ENCODE measurements at places on chromosomes 1 and 21.
A peak's percentile ranks its signal among the peaks of the same experiment; 100 is the strongest.

DNA sequence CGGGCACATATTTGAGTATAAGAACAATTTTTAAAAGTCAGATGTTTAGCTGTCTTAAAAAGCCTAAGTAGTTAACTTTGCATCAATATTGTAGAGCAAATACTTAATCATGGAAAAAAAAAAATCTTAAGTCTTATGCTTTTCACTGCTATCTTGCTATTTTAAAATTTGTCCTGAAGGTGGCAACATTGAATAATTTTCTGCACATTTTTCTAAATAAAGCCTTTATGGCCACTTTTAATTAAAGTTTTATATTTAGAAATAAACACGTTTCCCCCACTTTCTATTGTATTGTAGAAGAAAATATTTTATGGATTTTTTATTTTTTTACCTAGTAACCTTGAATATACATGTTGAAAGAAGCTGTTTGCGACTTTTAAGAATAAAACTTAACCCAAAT, 198.8 kb downstream of the AMY1C start:
- no peak for DNase-seq

- no peak for DNase-seq
Observed at GRCh38 chr1:914891-915280, 8.8 kb upstream of the SAMD11 start.

DNA sequence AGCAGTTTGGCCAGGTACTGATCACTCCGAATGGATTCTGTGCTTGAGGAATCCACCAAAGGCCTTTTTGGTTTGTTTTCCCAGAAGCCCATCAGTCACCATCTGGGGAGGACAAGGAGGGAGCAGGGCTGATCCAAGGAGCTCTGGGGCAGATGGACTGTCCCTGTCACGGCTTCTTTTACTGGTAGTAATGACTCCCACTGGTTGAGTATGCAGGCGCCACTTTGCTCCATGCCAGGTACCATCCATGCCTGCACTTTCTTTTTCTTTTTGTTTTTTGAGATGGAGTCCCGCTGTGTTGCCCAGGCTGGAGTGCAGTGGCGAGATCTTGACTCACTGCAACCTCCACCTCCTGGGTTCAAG, 101.7 kb downstream of the UBIAD1 start:
- DNase-seq, result no peak

- no peak for DNase-seq
Observed at GRCh38 chr1:228305721-228306152, 97.9 kb downstream of the OBSCN start.

DNA sequence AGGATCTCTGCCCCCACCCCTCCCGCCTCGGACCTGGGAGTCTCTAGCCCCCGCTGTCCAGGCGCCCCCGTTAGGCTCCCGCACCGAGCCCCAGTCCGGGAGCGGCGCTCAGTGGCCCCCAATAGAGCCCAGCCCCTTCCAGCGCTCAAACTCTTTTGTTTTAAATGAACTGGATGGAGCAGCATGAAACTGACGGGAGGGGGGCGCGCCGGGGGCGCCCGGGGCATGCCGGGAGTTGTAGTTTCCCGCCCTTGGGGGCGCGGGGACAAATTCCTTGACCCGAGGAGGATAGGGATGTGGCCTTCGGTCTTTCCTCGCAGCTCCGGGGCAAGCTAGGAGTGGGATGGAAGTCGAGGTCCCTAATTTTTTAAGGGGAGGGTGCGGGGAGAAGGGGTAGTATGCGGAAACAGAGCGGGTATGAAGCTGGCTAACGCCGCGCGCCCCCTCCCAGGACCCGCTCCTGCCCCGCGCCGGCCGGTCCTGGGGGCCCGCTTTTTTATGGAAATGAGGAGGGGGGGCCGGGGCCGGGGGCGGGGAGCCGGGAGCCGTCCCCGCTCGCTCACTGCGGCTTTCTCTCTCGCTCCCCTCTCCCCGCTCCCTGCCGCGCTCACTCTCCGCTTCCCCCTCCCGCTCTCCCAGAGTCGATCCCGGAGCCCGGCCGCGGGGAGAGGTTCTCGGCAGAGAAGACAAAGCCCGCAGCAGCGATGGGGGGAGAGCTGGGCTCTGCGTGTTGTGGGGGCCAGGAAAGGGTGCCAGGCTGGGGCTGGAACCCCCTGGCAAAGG, at the start of gene MEX3A:
TSS of gene MEX3A (minus strand) at position 157 of the 783 bp plus-strand sequence. CDS start 467 bp downstream, outside the sequence.
- no peak for DNase-seq

DNA sequence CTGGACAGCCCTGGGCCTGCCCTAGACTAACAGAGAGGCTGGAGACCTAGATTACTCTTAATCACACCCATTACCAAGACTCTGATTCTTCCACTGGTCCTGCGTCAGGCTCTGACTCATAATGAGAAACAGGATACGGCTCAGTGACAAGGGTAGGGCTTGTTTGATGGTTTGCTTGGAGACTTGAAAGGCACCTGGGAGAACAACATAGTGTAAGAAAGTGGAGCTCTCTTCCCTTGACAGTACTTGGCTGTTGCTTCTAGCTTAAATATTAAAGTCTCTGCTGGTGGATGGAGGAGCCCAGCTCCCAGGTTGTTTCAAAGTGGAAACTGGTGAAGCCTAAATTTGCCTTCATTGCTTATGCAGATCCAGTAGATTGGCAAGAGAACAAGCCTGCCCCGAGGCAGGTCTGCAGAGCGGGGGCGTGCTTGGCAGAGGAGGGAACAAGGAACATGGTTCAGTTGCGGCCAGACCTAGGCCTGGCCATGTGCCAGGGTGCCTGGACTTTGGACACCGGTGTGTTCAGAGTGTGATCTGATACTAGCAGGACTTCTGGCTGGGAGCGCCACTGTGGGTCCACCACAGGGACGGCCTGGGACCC, 480.6 kb downstream of the CAMTA1 start:
- DNase-seq, result peak; percentile 89

DNA sequence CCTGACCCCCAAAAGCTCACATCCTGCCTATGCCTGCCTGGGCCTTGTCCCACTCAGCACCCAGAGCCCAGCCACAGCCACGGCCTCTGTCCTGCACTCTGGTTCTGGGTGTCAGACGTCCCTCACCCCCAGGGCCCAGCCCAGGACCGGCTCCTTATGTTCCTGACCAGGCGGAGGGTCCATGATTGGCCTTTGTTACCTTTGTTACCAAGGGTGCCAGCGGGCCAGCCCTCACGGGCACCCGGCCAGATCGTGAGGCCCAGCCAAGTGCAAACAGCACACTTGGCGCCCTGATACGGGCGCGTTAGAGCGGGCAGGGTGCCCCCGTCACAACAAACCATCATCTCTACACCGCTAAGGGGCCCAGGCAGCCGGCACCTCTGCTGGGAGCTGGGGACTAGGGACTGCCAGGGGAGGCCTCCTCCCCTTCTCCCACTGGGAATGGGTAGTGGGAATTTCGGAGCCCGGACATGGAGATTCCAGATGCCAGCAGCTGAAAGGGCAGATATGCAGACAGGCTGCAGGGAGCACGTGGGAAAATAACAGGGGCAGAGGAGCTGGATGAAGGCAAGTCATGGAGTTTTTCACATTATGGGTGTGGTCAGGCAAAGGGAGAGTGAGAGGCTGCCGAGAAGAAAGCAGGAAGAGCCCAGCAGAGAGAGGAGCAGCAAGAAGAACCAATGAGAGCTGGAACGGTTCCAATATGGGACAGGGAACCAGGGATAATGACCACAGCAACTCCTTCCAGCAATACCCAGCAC, 22.1 kb downstream of the HSPG2 start:
- DNase-seq, result no peak

DNA sequence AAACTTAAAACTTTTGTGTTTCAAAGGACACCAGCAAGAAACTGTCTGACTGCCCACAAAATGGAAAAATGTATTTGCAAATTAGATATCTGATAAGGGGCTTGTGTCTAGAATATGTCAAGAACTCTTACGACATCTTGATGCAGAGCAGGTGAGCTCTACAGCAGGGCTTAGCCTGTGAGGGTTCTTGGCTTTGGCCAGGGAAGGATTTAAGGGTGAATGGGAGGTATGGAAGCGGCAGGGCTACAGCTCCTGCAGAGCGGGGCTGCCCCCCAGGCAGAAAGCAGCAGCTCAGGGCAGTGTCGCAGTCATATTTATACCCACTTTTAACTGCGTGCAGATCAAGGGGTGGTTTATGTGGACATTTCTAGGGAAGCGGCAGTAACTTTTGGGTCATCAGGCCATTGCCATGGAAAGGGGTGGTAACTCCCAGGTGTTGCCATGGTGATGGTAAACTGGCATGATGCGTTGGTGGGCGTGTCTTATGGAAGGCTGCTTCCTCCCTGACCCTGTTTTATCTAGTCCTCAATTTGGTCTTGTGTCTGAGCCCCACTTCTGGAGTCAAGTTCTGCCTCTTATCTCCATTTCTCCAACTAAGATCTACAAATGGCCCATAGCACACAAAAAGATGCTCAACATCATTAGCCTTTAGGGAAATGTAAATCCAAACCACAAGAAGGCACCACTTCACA, 23.2 kb downstream of the MORN1 start:
- DNase-seq, result no peak

Measured in kidney capillary endothelial cell (primary cell).